ENCODE measurements at places on chromosomes 2 and 18.

DNA sequence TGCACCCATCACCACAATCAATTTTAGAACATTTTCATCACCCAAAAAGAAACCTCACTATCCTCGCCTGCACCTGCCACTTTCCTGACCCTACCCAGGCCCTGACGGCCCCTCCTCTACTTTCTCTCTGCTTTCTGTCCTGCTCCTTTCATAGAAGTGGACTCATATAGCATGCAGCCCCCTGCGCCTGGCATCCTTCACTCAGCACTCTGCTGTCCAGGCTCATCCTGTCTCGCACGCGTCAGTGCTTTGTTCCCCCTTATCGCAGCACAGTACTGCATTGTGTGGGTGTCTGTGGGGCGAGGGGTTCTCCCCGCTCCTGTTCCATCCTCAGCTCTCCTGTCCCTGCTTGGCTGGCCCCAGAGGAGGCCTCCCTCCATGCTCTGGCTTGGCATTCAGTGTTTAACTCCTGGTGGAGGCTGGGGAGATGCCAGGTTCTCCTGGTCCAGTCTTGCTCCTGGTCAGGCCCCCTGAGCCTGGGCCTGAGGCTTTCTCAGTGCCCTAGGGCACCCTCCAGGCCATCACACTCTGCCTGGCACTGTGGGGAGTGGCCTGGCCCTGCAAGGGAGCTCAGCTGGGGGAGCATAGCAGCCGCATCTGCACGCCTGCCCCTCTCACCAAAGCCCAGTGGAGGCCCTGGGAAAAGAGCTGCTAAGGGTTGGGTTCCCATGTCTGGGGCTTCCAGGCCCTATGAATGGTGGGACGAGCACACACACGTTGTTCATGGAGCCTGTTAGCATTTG is 6.6 kb upstream of the TUBB6 start:
- DNase-seq: no peak

DNA sequence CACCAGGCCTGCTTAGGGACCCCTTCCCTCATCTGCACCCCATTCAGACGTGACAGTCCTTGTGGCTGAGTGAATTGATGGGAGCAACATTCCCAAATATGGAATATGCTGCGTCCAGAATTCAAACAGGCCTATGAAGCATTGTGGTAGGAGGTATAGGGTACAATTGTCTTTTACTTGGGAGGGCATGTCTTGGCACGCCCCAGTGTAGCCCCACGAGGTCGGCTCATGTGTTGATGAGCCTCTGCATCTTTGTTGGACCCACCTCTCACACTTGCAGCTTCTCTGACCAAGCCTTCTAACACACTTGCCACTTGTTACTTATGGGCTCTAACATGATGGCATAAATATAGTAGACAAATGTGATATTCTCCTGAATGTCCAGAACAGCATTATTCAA is 1.6 kb downstream of the TIMM21 start:
- DNase-seq: no peak

DNA sequence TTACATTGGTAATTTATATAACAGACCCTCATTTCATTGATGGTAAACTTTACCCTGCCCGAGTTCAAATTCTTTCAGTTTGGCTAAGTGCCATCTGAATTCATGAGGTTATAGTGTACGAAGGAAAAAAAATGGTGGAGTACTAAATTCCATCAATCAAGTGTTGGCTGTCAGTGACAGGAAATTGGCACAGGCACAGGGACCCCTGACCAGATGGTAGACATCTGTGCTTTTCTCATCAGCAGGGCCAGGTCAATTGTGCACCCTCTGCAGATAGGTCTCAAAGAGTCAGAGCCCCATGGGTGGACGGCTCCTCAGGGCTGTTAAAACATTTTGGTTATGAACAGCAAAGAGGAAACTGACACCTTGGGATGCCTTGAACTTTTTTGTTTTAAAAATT is 439.2 kb downstream of the SETBP1 start:
- no peak for DNase-seq

GRCh38 chr18:79486356-79487182 is 90.8 kb downstream of the NFATC1 start:
- DNase-seq: no peak

DNA sequence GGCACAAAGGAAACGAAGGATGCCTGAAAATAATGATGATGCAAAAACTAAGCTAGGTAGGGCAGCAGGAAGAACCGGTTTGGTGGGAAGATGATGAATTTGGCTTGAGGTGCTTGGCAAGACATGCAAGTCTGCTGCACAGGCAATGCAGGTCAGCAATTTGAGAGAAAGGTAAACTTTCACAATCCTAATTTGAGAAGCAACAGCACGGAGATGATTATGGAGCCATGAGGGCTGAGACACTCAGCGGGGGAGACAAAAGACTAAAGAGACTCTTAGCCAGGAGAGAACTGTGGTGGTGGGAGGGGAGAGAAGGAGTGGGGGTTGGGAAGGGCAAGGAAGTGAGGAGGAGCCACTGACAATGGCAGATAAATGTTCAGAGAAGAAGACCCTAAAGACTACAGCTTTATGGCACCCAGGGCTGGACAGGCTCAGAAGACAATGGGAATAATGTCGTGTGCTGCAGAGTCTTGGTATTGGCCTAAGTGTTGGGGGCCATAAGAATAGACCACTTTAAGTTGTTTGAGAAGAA is 19.4 kb upstream of the RNF149 start:
- DNase-seq: no peak

DNA sequence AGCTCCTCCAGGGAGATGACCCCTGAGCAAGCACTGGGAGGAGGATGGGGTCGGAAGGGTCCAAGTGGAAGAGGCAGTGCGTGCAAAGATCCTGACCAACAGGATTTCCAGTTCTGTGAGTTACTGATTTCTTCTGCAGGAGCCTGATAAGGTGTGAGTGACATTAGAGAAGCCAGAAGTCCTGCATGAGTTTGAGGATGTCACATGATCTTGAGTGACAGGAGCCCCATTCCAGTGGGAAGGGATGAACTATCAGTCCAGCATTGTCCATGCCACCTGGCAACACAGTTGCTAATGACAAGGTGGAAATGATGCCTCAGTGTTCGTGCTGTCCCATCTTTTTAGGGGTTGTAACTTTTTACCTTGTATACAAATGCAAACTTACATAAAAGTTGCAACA is 285.1 kb upstream of the HDAC4 start:
- DNase-seq: no peak

- no peak for DNase-seq
Observed at GRCh38 chr18:39347701-39348100, 1782.1 kb upstream of the CELF4 start.

DNA sequence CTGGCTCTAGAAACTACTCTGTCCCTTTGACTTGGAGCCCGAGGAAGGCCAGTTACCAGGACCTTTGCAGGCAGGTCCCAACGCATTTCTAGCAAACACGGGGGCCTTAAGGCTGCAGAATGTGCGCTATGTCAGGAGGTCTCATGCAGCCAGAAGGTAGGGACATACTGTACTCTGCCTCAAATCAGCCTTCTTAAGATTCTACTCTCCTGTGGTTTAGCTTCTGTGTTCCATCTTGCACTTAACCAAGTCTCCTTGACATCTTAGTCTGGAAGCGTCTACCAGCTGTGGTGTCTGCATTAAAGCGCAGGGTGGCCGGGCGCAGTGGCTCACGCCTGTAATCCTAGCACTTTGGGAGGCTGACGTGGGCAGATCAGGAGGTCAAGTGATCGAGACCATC is 65.5 kb downstream of the STEAP3 start:
- no peak for DNase-seq

DNA sequence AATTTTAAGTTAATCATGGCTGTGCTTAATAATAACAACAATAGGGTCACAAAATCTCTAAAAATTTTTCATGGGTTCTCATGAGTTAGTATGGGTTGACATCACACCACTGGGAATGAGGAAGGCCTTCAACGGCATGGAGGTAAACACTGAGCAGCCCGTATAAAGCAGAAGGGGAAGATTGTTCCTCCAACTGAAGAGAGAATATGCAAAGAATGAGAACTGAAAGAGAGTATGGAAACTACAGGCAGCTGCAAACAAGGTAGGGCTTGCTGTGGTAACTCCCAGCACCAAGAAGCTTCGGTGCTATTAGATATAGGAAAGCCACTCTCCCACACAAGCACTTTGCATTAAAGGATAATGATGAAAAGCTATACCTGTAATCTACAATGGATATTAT is 1242.3 kb upstream of the CELF4 start:
- no peak for DNase-seq

GRCh38 chr2:82075875-82076274 is 1771.3 kb upstream of the LRRTM1 start:
- no peak for DNase-seq

- DNase-seq: no peak
Observed at GRCh38 chr2:83103613-83104012, 1355.5 kb downstream of the SUCLG1 start.

GRCh38 chr2:226738821-226739544 is 60.6 kb downstream of the IRS1 start:
- DNase-seq: no peak

GRCh38 chr18:58049000-58049688 is 5.1 kb downstream of the NEDD4L start:
- no peak for DNase-seq

- no peak for DNase-seq
Observed at GRCh38 chr2:177353187-177353478, 39.4 kb upstream of the AGPS start.

- no peak for DNase-seq
Observed at GRCh38 chr2:7997279-7997678, 684.6 kb upstream of the ID2 start.

DNA sequence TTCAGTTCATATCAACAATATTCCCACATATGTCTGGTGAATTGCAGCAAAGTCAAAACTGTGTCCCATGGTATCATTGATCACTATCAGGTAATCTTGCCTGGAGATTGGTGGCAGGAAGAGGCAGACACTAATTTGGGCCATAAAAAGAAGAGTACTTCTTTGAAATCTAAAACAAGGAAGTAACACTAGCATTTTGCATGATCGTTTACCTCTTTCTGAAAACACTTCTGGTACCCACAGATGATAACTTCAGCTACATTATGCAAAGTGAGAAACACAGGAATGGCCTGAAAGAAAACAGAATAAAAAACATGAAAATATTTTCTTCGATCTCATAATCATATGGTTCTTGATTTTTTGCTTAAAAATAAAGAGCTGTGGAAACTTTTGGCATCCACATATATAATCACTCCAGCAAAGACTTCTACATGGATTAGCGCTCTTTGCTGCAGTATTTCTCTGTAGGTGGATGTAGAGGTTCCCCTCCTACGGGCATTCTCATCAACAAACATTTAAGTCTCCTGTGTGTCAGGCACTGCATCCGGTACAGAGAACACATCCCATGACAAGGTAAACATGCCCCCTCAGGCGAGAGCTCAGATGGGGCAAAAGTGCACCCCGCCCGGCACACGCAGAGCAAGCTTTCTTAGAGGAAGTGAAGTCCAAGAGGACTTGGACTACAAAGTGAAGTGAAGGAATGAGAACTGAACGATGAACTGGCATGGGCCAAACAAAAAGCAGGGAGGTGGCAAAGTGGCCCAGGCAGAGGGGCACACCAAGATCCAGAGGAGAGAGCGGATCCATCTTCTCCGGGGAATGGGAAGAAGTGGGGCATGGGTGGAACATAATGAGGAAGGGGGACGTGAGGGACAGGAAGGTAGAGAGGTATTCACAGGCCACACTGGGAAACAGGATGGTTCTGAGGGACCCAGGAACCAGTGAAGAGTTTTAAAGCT is 68.0 kb upstream of the RIOK3 start:
- no peak for DNase-seq

- no peak for DNase-seq
Observed at GRCh38 chr2:73131807-73132206, 19.1 kb upstream of the RAB11FIP5 start.

DNA sequence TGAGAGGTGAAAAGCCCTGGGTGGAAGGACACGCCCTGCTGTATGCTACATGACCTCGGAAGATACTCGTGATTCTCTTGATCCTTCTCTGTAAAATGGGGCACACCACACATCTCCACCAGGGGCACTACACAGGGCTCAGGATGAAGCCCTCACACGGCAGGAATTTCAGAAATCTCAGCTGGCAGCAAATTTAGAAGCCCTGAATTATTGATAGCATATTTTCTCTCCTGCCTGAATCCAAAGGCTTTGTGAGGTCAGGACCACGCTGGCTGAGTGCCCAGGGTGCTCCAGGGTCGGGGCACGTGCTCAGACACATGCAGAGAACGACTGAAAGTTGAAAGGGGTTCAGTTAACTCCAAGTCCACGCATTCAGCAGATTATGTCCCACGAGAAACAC is 42.1 kb upstream of the GALR1 start:
- DNase-seq: peak; percentile 33

DNA sequence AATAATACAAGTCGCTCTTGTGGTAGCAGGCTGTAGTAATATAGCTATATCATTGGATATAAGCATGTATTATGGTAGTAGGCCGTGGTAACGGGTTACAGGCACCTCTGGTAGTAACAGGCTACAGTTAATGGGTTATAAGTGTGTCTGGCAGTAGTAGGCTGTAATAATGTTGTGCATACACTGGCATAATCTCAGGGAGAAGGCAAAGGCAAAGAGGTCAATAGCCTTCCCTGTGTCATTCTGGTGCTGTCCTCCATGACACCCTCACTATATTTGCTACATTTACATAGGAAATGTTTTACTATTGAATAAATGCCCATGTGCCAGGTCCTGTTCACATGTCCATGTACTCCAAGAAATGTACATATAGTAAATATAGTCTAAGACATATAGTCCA is 12.8 kb upstream of the TNP1 start:
- no peak for DNase-seq

GRCh38 chr18:55318951-55319441 is 269.0 kb downstream of the TCF4 start:
- DNase-seq: no peak

- DNase-seq: no peak
Observed at GRCh38 chr2:18290386-18290785, 270.1 kb downstream of the RDH14 start.

DNA sequence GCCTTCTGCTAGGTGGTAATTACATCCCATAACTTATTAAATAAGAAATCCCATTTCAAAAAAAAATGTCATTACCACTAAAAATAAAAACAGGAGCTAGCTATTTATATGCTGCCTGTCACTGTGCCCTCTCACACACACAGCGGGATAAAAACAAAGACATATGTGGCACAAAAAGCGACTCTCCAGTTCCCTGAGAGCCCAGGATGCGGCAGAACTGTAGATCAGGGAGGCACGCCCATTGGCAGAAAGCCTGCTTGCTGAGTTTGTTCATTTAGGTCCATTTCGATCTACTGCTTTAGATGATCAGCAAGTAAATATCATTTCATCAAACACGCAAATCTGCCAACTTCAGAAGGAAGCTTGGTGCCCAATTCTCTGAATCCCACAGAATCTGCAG is 124.4 kb downstream of the TMEM163 start:
- no peak for DNase-seq
